H9 (cell line): ENCODE measurements at places on chromosomes 3 and 15. TPM values are rescaled to one million over a fixed set of nuclear protein-coding genes. Genes with fewer than 3 reads are reported as not detected.

LCTL gene
- total RNA-seq: 1.8 and 2.3 TPM in 2 replicates

DNA sequence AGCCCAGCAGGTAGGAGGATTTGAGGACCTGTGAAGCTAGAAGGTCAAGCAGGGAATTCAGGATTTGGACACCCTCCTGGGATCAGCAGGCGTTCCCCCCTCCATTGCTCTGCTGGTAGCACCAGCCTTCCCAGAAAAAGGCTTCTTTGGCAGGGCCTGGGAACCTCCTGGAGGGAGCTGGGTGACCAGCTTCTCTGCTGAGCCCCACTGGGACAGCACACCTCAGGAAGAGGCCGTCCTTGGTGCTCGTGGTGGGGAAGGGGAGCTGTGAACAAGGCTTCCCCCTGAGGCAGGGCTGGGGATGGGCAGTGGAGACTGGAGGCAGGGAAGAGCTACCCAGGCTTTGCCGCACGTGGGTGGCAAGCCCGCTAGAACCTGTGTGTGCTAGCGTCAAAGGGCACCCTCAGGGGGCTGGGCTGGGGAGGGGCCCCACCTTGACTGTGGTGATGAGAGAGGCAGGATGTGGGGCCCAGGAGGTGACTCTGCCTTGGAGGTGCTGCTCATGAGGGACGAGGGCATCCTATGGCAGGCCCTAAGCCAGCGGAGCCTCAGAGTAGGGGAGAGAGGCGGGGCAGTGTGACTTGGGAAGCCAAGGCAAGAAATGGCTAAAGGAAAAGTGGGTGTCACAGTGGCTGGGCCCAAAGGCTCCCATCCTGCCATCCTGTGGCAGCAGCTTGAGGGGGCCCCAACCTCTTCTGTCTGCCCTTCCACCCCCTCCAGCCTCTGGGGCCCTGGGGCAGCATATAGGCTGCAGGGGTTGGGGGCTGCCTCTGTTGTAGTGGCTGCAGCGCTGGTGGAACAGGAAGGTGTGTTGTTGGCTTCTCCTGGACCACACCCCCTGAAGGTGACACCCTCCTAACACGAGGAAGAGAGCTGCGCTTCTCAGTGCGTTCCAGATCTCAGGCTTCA lies 20.7 kb downstream of the KLF13 start:
- DNase-seq: no peak

GRCh38 chr3:56076746-56077145 lies 391.5 kb downstream of the ERC2 start:
- no peak for DNase-seq

AGTR1 gene
- not detected in 2 replicates for total RNA-seq

DNA sequence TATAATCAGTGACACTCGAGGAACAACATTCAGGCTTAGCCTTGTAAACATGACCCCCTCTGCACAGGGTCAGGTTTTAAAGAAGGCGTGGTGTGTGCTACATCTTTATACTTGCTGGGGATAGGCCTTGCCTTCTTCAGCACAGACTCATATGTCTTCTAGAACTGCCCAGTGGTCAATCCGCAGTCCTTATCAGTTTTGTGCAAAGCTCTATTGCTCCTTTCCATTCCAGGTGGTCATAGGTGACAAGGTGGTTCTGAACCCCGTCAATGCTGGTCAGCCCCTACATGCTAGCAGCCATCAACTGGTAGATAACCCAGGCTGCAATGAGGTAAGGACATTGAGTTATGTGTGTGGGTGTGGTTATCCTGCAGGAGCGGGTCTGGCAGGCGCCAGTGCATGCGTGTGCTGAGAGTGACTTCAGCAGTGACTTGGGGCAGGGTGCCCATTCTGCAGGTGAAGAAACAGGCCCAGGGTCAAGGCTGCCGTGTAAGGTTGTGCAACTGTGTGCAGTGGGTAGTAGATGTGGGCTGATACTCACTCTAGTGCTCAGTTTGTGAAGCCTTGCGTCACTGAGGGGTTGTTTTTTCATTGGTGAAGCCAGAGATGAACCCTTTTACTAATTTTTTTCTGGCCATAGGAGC lies 150.9 kb downstream of the ITPR1 start:
- no peak for DNase-seq

PRSS50 gene
- total RNA-seq: 0.24 and 0.59 TPM in 2 replicates

DNA sequence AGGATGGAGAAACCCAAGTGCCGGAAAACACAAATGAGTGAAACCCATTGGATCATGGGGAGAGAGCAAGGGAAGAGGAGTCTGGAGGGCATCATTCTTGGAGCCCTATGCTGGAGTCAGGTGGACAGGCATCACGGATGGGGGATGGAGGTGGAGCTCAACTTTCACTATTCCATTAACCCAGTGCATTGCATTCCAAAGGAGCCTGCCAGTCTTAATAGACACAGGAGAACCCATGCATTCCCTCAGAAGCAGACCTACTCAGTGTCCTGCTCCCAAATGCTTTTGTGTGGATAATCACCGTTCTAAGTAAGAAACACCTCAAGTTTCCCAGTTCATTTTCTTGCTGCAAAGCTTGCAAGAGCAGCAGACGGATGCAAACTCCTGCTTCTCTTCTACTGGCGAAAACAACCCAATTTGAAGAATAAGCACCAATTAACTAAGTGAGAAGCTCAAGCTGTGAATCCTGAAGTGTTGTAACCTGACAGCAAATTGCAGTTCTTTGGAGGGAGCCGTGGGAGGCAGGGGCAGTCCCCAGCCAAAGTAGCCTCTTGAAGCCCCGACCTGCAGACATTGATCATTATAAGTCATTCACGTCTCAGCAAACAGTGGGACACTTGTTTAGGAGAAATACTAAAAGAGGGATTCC lies 25.3 kb downstream of the SEMA5B start:
- no peak for DNase-seq

DNA sequence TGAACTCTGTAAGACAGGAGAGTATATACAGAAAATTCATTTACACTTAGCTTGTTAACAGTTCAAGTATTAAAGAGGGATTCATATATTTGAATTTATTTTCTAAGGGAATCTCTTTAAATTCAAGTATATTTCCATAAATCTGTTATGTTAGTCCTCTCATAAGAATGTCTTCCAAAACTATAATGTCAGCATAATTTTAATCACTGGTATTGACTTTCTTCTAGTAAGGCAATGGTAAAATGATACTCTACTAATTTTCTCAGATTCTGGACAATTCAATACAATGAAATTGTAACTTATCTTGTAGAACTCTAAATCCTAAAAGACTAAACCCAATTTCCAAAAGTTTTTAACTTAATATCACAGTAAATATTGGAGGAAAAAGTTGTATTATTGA lies 66.3 kb upstream of the EPHA6 start:
- no peak for DNase-seq

GRCh38 chr3:98519351-98519750 lies 3.4 kb downstream of the CLDND1 start:
- DNase-seq: no peak

GHSR gene
- not detected in 2 replicates for total RNA-seq
